CD8-positive, alpha-beta T cell (primary cell): ENCODE measurements at places on chromosomes 4 and X. TPM values are rescaled to one million over a fixed set of nuclear protein-coding genes. Genes with fewer than 3 reads are reported as not detected.

DNA sequence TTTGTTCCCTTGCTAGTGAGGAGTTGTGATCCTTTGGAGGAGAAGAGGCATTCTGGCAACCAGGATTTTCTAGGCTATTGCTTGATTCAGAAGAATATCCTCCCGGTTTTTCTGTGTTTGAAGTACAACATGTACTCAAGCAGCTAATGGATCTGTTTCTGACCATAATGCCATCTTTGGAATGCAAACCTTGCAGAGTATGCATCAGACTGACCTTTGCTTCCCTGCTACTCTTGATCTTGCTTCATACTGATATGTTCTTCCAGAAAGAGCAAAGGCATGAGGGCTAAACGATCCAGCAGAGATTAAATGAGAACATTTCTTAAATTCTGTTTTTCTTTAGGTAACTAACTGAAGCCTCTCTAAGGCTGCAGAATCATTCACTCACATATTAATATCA is 265.4 kb upstream of the SLC7A11 start:
- DNase-seq: no peak

DNA sequence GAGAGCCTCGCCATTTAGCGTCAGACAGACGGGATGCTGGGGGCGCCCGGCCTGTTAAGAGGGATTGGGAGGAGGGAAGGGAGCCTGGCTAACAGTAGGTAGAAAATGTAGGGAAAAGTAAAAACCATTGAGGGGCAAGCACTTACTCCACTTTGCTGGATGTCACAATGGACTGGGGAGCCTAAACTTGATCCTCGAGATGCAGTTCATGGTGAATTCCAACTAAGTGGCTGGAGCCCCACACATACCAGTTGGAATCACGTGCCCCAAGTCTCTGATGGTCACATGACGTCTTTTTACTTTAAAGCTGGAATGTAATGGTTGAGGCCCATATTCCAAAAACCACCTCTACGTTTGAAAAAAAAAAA is 1.5 kb downstream of the PLS3 start:
- DNase-seq: no peak

TMEM47 gene
- not detected for total RNA-seq

PAGE1 gene
- total RNA-seq: not detected

GAGE12F gene
- total RNA-seq: not detected
